ENCODE measurements at places on chromosomes 6 and 20.
A peak's percentile ranks its signal among the peaks of the same experiment; 100 is the strongest.

- DNase-seq, result no peak
Observed at GRCh38 chr6:44254191-44255104, 2.9 kb downstream of the SLC35B2 start.

DNA sequence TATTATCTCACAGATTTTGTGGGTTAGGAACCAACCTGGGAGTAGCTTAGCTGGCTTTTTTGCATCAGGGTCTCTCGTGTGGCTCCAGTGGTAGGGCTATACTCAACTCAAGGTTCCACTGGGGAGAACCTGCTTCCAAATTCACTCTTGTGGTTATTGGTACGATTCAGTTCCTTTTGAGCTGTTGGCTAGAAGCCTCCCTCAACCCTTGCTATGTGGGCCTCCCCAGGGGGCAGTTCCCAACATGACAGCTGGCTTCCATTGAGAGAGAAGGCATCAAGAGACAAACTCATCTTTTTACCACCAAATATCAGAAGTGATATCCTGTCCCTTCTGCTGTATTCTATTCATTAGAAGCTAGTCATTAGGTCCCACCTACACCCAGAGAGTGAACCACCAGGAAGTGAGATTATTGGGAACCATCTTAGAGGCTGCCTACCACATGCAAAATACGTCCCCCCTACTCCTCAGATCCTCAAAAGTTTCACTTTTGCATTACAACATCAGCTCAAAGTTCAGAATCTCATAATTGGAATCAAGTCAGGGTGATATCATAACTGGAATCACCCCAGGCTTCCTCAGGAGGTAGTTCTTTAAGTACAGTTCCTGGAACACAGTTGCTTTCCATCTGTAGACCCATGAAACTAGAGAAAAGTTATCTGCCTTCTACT lies 30.9 kb downstream of the MKKS start:
- no peak for DNase-seq

DNA sequence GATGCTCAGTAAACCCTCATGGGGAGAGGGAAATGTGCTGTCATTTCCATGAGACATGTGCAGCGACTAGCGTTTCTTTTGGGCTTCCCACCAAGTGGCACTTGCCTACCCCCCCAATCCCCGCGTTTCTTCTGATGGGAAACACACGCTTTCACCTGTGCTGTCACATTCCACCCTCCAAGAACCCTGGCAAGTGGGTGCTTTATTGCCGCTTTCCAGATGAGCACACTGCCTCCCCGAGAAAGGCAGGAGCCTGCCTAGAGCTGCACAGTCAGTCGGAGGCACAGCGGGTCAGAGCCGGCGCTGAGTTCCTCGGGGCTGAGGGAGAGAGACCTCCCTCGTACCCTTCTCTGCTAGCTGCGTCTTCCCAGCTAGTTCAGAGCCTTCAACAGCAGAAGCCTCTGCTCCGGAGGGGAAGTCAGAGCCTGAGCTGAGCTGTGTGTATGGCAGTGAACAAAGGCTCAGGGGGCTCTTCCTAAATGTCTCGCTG lies 12.3 kb upstream of the CCDC167 start:
- DNase-seq, result peak; percentile 39

GRCh38 chr20:53594068-53595017 lies 704 bp upstream of the ZNF217 start:
- DNase-seq, result peak; percentile 97

DNA sequence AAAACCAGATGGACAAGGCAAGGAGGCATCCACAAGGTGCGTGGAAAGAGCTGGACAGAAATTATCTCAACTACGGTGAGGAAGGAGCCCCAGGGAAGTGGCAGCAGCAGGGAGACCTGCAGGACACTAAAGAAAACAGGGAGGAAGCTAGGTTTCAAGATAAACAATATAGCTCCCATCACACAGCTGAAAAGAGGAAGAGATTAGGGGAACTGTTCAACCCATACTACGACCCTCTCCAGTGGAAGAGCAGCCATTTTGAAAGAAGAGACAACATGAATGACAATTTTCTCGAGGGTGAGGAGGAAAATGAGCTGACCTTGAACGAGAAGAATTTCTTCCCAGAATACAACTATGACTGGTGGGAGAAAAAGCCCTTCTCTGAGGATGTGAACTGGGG lies 26.8 kb downstream of the TRMT6 start:
- DNase-seq, result no peak
